ENCODE measurements at places on chromosomes 12 and 14.

DNA sequence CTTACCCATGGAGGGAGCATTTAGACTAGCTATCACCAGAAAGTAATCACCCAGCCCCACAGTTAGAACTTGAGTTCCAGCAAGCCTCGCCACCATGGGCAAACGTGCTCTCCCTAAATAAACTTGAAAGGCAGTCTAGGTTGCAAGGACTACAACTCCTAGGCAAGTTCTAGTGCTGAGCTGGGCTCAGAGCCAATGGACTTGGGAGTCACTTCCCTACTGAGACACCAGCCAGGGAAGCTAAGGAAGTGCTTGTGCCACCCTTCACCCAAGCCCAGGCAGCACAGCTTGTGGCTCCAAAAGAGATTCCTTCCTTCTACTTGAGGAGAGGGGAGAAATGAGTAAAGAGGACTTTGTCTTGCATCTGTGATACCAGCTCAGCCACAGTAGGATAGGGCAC, 57.9 kb downstream of the SLCO1A2 start:
- DNase-seq: no peak

GRCh38 chr12:2443776-2444175, 351.0 kb upstream of the FKBP4 start:
- DNase-seq: no peak

- no peak for DNase-seq
Measured at GRCh38 chr12:52227606-52228166, 5.4 kb upstream of the KRT7 start.

DNA sequence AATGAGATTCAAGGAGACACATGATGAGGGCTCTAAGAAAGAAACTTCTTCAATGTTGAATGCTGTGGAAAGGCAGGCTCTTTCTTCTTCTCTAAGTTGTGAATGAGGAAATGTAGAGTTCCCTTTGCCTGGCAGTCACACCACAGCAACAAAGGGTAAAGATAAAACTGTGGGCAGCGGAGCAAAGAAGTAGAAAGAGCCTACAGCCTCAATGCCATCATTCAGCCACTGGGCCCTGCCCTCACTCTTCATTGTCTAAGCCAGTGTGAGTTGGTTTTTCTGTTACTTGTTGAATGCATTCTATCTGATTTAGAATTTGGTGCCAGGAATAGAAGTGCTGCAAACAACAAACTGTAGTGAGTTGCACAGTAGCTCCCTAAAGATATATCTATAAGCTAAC, 12.2 kb downstream of the SDR9C7 start:
- no peak for DNase-seq

- peak; percentile 75 for DNase-seq
Measured at GRCh38 chr14:98580131-98580678, 691.8 kb downstream of the BCL11B start.

DNA sequence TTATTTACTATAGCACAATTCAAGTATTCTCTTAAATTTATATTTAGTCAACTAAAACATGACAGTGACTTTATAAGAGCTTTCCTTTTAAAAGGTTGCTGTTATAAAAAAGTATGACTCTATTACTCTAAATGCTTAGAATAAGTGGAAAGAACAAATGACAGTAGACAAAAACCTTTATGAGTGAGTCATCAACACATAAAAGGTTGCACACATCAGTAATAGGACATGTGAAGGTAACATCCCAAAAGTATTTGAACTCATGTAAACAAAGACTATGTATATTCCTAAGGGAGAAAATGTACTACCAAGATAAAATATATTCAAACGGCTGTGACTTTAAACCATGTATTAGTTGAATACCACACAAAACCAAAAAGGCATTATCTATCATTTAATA, 98.8 kb downstream of the PAWR start:
- no peak for DNase-seq

GRCh38 chr12:101039848-101040531, 170.0 kb downstream of the SLC5A8 start:
- no peak for DNase-seq

- peak; percentile 53 for DNase-seq
Measured at GRCh38 chr12:128381541-128381940, 114.6 kb downstream of the TMEM132C start.

GRCh38 chr12:3019005-3019680, 58.0 kb upstream of the TSPAN9 start:
- no peak for DNase-seq

GRCh38 chr12:47940773-47941474, 22.5 kb upstream of the TMEM106C start:
- DNase-seq: no peak
